ENCODE measurements at places on chromosomes 5 and 9. TPM values are rescaled to one million over a fixed set of nuclear protein-coding genes. Genes with fewer than 3 reads are reported as not detected.
A peak's percentile ranks its signal among the peaks of the same experiment; 100 is the strongest.

SYK gene
- 1.8 TPM for polyA plus RNA-seq

SLC4A9 gene
- 0.14 TPM for polyA plus RNA-seq

FLT4 gene
- 0.03 TPM for polyA plus RNA-seq

PFN3 gene
- not detected for polyA plus RNA-seq

ALDH1A1 gene
- polyA plus RNA-seq, result 0.32 TPM

OR1L6 gene
- polyA plus RNA-seq, result not detected

TAS2R1 gene
- polyA plus RNA-seq, result not detected

SCGB3A2 gene
- not detected for polyA plus RNA-seq

OLFML2A gene
- 1.1 TPM for polyA plus RNA-seq

DMRT2 gene
- not detected for polyA plus RNA-seq

- H3K27ac ChIP-seq, result no peak overlapping the region
- no peaks in the 10 kb centered on the region for H3K36me3 ChIP-seq
- no peak for DNase-seq
- no peaks in the 10 kb centered on the region for H3K4me1 ChIP-seq
- H3K4me3 ChIP-seq, result no peak overlapping the region
- peaks cover 21% of the 10 kb centered on the region for H3K27me3 ChIP-seq
Observed at GRCh38 chr9:121478816-121479676, 20.6 kb downstream of the GGTA1 start.

DNA sequence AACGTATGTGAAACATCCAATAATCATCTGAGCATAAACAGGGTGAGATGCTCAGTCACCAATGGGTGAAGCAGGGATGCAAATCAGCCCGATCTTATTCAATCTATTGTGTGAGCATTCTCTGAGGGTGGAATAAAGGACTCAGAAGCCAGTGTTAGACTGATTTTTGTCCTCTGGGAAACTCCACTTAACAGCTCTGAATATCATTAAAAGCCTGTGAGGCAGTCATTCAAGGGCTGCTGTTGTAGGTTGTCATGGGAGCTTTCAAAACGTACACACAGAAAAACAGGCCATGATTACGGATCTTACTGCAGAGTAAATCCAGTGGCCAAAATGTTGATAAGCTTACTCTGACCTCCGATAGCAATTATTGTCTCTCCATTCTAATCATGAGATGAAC is 266.5 kb upstream of the EFNA5 start:
- no peak for DNase-seq
- no peaks in the 10 kb centered on the region for H3K36me3 ChIP-seq
- H3K27ac ChIP-seq, result no peak overlapping the region
- no peak overlapping the region for H3K4me3 ChIP-seq
- H3K27me3 ChIP-seq, result no peaks in the 10 kb centered on the region

- H3K36me3 ChIP-seq, result peaks cover 39% of the 10 kb centered on the region
- H3K27ac ChIP-seq, result no peak overlapping the region
- no peaks in the 10 kb centered on the region for H3K27me3 ChIP-seq
- no peak for DNase-seq
- H3K4me1 ChIP-seq, result peaks cover 19% of the 10 kb centered on the region
Observed at GRCh38 chr9:127812936-127813675, 10.4 kb downstream of the FPGS start.

- no peaks in the 10 kb centered on the region for H3K36me3 ChIP-seq
- no peaks in the 10 kb centered on the region for H3K27me3 ChIP-seq
Observed at GRCh38 chr5:149603210-149603609, 21.9 kb downstream of the ARHGEF37 start.

DNA sequence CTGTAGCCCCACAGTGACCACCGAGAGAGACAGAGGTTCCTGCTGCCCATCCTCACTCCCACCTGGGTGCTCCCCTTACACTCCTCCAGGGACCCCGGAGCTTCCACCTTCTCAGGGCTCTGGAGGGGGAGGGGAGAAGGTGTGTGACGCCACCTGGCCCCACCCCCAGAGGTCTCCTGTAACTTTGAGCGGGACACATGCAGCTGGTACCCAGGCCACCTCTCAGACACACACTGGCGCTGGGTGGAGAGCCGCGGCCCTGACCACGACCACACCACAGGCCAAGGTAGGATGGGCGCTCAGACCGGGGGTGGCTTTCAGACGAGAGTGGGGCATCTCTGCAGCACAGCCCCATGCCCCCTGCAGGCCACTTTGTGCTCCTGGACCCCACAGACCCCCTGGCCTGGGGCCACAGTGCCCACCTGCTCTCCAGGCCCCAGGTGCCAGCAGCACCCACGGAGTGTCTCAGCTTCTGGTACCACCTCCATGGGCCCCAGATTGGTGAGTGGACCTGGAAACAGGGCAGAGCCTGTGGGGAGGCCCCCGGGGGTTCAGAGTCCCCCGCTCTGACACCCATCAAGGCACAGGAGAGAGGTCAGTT is 4.5 kb downstream of the MAMDC4 start:
- H3K36me3 ChIP-seq, result peaks cover 5% of the 10 kb centered on the region
- peaks cover 3% of the 10 kb centered on the region for H3K4me1 ChIP-seq

- no peak overlapping the region for H3K27ac ChIP-seq
- H3K4me3 ChIP-seq, result no peak overlapping the region
- no peak for DNase-seq
- H3K36me3 ChIP-seq, result no peaks in the 10 kb centered on the region
Observed at GRCh38 chr9:31671011-31671410, 713.4 kb upstream of the ACO1 start.

- no peaks in the 10 kb centered on the region for H3K36me3 ChIP-seq
- peaks cover 5% of the 10 kb centered on the region for H3K4me1 ChIP-seq
- DNase-seq, result no peak
- H3K27ac ChIP-seq, result no peak overlapping the region
- no peaks in the 10 kb centered on the region for H3K27me3 ChIP-seq
Observed at GRCh38 chr9:81902196-81902595, 26.0 kb upstream of the SPATA31D4 start.

DNA sequence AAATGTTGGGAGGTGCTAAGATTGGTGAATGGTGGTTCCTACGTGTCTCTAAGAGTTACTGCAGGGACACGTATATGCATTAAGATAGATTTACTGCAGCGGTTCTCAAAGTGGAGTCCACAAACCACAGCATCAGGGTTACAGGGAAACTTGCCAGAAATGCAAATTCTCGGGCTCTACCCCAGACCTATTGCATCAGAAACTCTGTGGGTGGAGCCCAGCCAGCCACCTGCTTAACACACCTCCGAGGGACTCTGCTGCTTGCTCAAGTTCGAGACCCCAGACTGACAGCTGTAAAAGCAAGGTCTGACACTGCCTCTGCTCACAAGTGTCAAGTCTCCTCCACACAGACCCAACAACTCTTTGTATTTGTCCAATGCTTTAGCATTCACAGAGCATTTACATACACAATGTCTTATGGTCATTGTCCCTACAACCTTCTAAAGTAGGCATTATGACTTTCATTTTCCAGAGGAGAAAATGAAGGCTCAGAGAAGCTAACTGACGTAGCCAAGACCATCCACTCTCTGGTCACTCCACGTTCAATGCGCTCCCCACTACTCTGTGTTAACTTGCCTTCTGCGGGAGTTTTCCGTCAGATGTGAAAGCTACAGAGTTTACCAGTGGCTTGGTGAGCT is 48.8 kb downstream of the HSD17B3 start:
- H3K36me3 ChIP-seq, result no peaks in the 10 kb centered on the region
- H3K4me3 ChIP-seq, result no peak overlapping the region
- H3K27ac ChIP-seq, result no peak overlapping the region
- H3K27me3 ChIP-seq, result peaks cover 57% of the 10 kb centered on the region
- peaks cover 8% of the 10 kb centered on the region for H3K4me1 ChIP-seq

- no peak overlapping the region for H3K4me3 ChIP-seq
- H3K36me3 ChIP-seq, result no peaks in the 10 kb centered on the region
- no peaks in the 10 kb centered on the region for H3K4me1 ChIP-seq
- no peaks in the 10 kb centered on the region for H3K27me3 ChIP-seq
- H3K27ac ChIP-seq, result no peak overlapping the region
- DNase-seq, result no peak
Observed at GRCh38 chr5:92979716-92980115, 601.3 kb downstream of the NR2F1-AS1 start.

DNA sequence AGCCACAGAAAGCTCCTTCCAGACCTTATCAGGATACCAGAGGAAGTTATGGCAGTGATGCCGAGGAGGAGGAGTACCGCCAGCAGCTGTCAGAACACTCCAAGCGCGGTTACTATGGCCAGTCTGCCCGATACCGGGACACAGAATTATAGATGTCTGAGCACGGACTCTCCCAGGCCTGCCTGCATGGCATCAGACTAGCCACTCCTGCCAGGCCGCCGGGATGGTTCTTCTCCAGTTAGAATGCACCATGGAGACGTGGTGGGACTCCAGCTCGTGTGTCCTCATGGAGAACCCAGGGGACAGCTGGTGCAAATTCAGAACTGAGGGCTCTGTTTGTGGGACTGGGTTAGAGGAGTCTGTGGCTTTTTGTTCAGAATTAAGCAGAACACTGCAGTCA is 70.8 kb upstream of the ENTREP1 start:
- H3K4me1 ChIP-seq, result peaks cover 16% of the 10 kb centered on the region
- no peak for DNase-seq
- peaks cover 16% of the 10 kb centered on the region for H3K36me3 ChIP-seq
- H3K27me3 ChIP-seq, result no peaks in the 10 kb centered on the region

DNA sequence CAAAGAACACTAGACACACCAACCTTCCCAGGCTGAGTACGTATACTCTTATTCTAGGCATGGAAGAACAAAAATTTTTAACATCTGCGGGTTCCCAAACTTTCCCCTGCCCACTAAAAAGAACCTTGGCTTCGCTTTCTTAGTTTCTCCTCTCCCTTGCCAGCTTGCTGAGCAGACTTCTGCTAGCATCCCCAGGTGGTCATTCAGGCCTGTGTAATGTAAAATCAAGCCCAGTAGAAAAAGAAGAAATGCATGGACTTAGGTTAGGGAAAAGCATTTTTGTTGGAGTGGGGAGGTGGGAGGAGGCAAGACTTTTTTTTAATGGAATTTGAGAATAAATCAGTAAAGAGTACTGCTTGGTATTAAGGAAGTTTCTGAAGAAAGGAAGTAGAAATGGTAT is 331.0 kb upstream of the TLE4 start:
- no peaks in the 10 kb centered on the region for H3K27me3 ChIP-seq
- no peak overlapping the region for H3K27ac ChIP-seq
- H3K4me3 ChIP-seq, result no peak overlapping the region

DNA sequence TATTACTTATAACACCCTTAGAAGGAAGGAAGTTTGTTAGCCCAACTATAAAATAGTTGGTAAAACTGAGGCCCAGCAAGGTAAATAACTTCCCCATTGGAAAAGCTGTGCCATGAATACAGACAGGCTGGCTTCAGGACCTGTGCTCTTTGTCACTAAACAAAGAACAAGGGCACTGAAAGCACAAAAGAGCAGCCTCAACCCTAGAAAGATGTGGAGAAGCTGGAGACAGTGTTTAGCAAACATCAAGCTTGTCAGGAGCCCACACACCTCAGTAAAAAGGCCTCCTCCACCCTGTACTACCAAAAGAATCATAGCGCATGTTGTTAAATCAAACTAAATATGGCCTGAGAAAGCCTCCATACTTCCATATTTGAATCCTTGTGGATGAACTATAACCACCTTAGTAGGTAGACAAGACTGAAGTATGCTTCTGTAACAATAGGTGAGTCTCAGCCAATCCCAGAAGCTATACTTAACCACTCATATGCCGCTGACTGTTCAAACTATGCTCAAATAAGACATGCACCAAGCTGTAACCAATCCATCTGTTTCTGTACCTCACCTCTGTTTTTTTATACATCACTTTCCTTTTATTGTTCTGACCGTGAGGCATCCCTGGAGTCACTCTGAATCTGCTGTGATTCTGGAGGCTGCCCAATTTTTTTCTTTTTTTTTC is 18.4 kb upstream of the SCGB3A2 start:
- no peaks in the 10 kb centered on the region for H3K36me3 ChIP-seq
- no peak overlapping the region for H3K27ac ChIP-seq
- H3K4me3 ChIP-seq, result no peak overlapping the region
- no peaks in the 10 kb centered on the region for H3K4me1 ChIP-seq

GRCh38 chr9:82404881-82405280 is 416.3 kb downstream of the SPATA31D1 start:
- H3K27me3 ChIP-seq, result no peaks in the 10 kb centered on the region
- H3K36me3 ChIP-seq, result no peaks in the 10 kb centered on the region
- DNase-seq, result no peak
- H3K4me1 ChIP-seq, result no peaks in the 10 kb centered on the region

DNA sequence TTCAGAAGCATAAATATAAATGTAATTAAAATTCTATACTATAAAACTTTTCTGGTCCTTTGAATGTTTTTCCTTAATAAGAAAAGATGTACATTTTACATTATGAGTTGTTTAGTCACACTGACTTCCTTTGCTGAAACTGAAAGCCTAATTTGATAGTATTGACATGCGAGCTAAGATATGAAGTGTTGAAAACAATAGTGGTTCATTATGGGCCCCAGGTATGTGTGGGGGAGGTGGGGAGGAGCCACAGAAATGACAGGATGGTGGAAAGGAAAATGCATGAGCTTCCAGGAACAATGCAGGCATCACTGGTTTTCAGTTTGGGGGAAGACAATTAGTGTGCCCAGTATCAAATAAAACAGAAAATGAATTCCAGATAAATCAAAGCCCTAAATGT is 35.4 kb upstream of the RLN1 start:
- no peaks in the 10 kb centered on the region for H3K36me3 ChIP-seq
- no peak for DNase-seq
- H3K27ac ChIP-seq, result no peak overlapping the region
- no peak overlapping the region for H3K4me3 ChIP-seq
- H3K4me1 ChIP-seq, result no peaks in the 10 kb centered on the region
- no peaks in the 10 kb centered on the region for H3K27me3 ChIP-seq

- DNase-seq, result no peak
- H3K27ac ChIP-seq, result no peak overlapping the region
- no peaks in the 10 kb centered on the region for H3K4me1 ChIP-seq
- H3K4me3 ChIP-seq, result no peak overlapping the region
Observed at GRCh38 chr9:26013199-26013598, 335.0 kb upstream of the TUSC1 start.

DNA sequence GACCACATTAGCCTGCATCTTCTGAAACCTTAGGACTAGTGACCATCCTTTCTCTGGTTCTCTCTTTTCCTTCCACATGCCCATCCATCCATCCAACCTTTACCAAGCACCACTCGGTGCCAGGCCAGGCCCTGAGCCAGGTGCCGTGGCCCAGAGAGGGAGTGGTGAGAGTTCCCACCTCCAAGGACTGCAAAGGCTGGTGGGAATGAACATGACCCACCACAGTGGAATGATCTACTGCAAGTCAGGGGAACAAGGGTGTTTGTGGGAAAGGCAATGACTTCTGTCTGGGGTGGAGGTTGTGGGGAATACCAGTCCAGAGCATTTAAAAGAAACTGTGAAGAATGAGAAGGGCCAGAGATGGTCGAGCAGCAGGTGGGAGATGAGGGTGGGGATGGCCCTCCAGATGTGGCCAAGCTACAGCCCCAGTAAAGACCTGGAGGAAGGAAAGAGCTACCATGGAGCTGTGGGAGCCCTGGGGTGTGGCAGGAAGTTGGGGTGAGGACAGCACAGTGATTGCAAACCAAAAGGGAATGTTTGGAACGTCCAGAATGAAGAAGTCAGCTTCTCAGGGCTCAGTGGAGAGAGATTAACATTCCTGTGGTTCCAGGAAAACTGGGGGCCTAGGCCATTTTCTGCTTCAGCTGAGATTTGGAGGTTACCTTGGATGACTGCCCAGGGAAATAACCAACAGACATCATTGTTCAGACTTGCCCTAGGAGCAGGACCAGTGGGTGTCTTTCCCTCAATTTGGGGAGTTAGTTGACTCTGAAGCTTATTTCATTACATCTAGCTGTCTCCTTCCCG is 30.7 kb upstream of the CORO2A start:
- H3K36me3 ChIP-seq, result peaks cover 51% of the 10 kb centered on the region
- H3K4me3 ChIP-seq, result no peak overlapping the region
- DNase-seq, result peak; percentile 91
- peak overlapping the region; percentile 82 for H3K27ac ChIP-seq

Data from keratinocyte (primary cell).